ENCODE measurements at places on chromosomes 7 and 10.

DNA sequence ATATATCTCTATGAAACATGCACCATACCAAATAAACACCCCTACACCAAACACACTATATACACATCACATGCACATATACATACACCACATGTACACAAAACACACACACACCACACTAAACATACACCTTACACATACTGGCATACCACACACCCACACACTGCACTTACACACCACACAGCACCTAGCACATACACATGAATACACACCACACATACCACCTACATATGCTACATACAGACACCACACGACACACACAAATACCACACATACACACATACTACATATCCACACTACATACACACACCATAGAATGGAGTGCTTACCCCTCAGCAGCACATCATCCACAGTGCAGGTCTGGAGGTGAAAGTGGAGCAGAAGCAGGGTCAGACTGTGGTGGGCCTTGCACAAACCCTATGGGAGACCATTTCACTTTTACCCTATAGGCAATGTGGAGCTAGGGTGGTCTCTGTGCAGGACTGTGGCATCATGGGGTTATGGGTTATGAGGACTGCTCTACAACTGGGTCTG lies 64.6 kb downstream of the WDFY4 start:
- DNase-seq: no peak

DNA sequence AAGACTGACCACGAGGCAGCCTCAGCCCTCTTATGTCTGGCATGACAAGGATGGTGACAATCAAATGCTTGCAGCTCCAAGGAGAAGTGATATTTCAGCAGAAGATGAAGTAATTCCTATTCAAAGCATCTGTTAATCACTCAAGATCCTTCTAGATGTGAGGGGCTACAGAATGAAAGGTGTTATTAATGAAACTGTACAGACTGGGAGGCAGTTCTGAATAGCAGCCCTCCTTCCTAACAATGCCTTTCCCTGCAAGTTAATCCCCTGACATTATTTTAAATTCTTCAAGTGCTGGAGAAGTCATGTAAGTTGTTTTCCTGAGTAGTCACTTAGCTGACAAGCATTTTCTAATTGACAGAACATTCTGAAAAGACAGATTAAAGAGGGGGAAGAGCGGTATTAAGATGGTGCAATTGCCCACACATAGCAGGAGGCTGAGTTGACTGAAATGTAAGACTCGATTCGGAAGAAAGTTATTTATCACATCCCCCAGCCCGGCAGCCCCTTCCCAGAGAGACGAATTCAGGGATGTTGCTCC lies 300.8 kb downstream of the GRID1 start:
- DNase-seq: no peak

GRCh38 chr7:1700086-1700485 lies 30.0 kb downstream of the ELFN1 start:
- no peak for DNase-seq

DNA sequence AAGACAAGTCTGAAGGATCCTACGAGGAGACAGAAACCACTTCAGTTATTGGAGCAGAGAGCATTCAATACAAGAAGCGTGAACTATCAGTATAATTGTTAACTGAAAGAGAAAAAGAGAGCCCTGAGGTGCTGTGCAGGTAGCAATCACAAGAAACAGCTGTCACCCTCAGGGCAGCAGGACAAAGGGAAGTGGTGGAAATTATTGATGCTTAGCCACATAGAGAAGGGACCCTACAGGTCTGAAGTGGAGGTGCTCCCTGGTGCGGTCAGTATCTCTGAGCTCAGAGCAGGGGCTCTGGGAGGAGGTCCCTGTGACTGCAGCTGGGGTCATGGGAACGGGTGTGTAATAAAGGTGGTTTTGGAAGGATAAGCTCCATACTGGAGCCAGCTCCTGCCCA lies 97.8 kb upstream of the KLF6 start:
- no peak for DNase-seq

GRCh38 chr7:1059200-1060091 lies 15.1 kb downstream of the GPR146 start:
- no peak for DNase-seq

DNA sequence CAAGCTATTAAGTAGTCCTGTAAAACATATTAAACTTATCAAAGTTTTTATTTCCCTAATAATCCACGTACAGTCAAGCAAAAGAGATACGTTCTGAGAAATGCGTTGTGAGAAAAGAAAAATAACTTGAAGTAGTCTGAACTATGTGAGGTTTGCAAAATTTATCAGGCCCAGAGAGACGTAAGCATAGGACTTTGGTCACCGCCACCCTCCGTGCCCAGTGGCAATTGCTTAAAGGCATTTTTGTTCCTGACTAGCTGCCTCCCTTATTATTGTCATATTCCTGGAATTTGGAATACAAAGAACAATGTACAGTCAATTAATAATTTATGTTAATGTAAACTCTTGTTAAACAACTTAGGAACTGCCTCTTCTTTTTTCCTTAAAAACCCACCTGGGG lies 22.8 kb downstream of the HIBADH start:
- DNase-seq: no peak

- DNase-seq: no peak
Observed at GRCh38 chr10:51079331-51079730, 5.0 kb downstream of the PRKG1 start.

GRCh38 chr7:129644634-129645230 lies 33.2 kb downstream of the NRF1 start:
- peak; percentile 32 for DNase-seq

GRCh38 chr7:12322903-12323300 lies 80.8 kb downstream of the VWDE start:
- DNase-seq: no peak

- DNase-seq: no peak
Observed at GRCh38 chr7:2409745-2410414, 6.5 kb downstream of the CHST12 start.

DNA sequence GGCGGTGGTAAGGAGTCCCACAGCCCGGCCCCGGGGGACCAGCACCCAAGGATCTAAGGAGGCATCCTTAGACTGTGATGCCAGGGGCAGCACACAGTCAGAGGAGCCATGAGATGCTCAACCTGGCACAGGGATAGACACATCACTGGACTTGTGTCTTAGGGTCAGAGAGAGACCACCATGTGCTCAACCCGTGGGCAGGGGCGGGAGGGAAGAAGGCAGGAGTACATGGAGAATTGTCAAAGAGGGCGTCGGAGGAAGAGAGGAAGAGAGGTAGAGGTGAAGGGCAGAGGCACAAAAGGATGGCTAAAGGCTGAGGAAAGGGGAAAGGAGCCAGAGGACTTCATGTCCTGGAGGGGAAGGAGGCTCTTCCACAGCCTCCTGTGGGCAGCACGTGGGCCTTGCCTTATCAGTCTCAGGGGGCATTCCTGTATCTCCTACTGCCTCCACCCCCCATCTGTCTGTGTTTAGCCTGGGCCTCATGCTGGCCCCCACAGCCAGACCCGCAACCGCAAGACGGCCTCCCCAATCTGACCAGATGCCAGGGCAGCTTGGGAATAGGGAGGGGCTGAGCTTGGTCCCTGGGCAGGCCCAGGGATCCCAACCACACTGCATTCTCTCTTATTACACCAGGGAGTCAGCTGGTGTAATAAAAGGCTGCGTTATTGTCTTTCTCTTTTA lies 2.2 kb downstream of the ADCY1 start:
- DNase-seq: no peak

DNA sequence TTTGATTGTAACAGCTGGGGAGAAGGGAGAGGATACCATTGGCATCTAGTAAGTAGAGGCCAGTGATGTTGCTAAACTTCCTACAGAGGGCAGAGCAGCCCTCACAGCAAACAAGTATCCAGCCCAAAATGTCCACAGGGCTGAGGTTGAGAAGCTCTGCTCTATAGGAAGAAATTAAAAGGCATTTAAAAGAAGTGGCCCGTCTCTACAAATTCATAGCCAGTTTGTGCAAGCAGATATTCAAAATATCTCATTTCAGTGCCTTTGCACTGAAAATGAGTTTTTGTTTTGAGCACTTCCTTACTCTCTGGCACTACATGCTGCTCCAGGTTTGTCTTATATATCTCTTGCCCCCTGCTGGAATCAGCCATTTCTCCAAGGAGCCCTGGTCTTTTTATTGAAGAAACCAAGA lies 330.0 kb downstream of the BBS9 start:
- peak; percentile 7 for DNase-seq
